CD4-positive, alpha-beta T cell treated with Interleukin-2 at 100 ng/mL for 4 hours (primary cell): ENCODE measurements at places on chromosomes 1 and 21.

DNA sequence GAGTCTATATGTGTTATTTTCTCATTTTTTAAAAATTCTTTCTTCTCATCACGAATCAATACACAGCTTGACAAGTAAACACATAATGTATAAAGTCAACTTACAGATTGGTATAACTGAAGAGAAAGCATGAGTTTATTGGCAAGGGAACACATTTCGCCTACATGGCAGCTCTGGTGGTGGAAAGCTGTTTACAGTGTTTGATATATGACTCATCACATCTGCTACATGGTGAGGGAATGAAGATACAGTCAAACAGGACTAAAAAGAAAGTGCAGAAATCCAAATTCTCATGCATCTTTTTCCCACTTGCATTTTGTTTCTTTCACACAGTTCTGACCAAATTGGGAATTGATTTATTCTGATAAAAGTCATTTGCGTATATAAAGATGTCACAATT is 122.2 kb upstream of the ADGRL4 start:
- no peak for DNase-seq

- DNase-seq, result no peak
Observed at GRCh38 chr21:33801424-33802405, 113.9 kb downstream of the ATP5PO start.

DNA sequence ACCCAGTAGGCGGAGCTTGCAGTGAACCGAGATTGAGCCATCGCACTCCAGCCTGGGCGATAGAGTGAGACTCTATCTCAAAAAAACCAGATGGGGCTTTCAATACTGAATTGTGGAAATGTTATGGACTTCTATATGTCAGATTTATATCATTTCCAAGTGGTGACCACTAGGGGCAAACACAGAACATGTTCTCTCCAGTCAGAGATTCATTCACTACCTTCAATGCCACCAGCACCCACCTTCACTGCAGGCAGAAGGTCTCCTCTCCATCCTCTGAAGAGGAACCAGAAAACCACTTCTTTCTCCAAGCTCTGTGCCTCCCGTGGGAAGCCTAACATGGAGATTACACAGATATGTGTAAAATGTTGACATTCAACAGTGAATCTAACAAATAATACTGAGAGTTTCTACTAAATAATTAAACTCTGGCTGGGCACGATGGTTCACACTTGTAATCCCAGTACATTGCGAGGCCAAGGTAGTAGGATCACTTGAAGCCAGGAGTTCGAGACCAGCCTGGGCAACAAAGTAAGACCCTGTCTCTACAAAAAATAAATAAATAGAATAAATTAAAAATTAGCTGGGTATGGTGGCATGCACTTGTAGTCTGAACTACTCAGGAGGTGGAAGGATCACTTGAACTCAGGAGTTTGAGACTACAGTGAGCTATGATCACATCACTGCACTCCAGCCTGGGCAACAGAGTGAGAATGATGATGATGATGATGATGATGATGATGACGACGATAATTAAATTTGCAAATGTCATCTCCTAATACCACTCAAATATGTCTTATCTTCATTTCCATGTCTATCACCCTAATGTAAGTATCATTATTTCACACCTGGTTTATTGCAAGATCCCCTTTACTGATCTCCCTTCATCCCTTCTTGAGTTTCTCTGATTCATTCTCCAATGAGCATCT is 151.1 kb downstream of the ZNF281 start:
- no peak for DNase-seq

DNA sequence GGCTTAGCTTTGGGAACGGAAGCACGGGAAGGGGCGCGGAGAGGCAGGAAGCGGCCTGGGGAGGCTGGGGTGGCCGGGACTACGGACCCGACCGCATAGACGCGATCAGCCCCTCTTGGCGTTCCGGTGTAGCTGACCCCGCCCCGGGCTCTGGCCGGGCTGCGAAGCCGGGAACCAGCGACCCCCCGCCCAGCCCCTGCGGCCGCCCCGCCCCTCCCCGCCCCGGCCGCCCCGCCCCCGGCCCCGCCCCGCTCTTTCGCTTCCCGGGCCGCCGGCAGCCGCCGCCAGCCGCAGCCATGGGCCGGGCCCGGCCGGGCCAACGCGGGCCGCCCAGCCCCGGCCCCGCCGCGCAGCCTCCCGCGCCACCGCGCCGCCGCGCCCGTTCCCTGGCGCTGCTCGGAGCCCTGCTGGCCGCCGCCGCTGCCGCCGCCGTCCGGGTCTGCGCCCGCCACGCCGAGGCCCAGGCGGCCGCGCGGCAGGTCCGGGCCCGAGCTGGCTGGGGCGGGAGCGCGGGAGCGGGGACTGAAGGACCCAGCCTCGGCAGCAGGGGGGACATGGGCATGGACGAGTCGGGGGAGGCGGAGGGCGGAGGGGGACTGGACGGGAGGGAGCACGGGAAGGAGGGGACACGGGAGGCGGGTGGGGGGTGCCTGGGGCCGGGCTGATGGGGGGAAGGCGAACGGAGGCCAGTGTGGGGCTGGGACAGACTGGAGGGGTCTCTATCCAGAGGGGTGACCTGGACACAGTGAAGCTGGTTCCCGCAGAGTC is at the start of gene SELENON:
TSS of gene SELENON (plus strand) at position 259 of the 768 bp plus-strand sequence. CDS start at position 297, 38 bp downstream.
- peak; percentile 13 for DNase-seq

GRCh38 chr1:88529581-88529980 is 154.5 kb upstream of the PKN2 start:
- no peak for DNase-seq

- DNase-seq, result no peak
Observed at GRCh38 chr1:67058242-67058641, 4.3 kb upstream of the SLC35D1 start.

- no peak for DNase-seq
Observed at GRCh38 chr1:156707417-156708217, 2.2 kb upstream of the CRABP2 start.

DNA sequence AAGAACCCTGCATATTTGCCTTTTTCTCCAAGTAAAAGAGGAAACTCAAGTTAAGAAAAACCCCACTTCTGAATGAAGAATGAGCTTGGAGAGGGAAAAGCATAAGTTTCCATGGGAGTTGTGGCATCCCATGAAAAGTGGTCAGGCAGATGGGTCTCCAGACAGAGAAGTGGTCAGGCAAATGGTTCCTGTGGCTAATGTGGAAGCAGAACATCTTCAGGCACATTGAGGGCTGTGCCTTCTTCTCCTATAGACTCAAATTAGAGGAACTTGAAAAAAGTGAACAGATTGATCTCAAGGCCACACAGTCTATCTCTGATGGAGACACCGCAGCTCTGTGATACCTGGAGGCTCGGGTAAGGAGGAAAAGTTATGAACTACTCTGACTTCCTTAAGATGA is 55.7 kb upstream of the KIRREL1 start:
- no peak for DNase-seq

DNA sequence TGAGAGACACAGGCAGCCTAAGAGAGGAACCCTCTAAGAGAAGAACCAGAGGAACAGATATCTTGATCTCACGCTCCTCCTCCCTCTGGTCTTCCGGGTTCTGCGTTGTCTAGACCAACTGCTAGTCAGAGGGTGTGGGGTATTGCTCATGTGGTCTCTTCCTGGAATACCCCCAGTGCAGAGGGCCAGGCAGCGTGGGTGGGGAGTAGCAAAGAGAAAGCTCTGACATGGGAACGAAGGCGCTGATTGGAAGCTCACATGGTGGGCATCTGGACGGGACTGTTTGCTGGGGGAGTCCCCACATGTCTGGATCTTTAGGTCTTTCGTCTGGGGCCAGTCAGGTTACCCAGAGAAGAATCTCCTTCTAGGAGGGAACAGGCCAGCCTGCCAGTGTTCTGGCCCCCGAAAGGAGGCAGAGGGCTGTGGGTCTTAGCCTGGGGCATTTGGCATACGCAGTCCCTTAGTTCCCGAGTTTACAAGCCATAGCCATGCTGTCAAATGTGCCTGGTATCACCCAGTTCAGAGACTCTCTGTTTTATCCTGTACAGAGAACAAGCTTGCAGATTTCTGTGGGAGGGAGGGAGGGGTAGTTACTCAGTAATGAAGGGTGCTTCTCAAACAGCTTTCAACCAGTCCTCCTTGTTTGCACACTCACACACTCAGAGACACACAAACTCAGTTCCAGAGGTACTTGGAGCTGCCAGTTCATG is 18.3 kb upstream of the IL6R start:
- peak; percentile 91 for DNase-seq

DNA sequence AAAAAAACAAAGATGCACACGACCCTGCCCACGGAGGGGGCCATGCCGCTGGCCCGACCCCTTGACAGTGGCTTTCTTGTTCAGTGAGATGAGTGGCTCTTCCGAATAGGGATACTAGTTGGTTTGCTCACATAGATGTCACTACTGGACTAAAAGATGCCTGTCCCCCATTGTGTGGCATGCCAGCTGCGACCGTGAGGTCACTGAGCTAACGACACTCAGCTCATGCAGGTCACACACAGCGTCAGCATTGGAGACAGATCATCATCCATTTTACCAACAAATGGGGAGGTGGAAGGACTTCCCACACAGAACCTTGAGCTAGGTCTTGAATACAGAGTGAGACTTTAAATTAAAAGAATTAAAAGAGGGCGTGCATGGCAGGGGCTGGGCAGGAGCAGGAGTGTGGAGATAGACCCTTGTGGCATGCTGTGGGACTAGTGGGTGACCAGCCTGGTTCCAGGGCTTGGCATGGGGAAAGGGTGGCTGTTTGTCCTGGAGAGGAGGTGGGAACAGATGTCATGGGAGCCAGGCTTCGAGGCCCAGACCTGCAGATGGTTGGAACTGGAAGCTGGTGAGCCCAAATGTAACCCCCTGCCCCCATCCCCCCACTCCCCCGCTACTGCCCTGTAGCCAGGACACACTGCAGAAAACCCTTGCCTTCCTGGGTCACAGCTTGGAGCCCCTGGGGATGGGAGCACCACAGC is 12.4 kb downstream of the SLC1A7 start:
- no peak for DNase-seq

DNA sequence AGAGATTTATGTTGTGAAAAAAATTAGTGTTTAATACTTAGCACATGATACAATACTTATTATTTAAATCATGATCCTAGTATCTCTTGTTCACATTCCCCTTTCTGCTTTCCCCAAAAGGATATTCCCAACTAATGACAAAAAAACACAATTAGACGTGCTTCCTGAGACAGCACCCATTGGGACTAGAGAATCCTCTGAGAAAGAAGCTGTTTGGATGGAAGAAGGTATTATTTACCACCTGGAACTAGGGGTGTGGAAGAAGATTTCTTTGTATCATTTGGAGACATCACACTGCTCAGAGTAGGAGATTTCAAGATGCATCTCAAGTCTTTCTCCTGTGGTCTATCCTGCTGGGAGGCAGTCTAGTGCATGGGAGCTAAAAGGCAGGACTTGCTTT is at the start of gene OR10Z1:
TSS of gene OR10Z1 (plus strand) at position 301 of the 400 bp plus-strand sequence. CDS start 1,171 bp downstream, outside the sequence.
- no peak for DNase-seq

DNA sequence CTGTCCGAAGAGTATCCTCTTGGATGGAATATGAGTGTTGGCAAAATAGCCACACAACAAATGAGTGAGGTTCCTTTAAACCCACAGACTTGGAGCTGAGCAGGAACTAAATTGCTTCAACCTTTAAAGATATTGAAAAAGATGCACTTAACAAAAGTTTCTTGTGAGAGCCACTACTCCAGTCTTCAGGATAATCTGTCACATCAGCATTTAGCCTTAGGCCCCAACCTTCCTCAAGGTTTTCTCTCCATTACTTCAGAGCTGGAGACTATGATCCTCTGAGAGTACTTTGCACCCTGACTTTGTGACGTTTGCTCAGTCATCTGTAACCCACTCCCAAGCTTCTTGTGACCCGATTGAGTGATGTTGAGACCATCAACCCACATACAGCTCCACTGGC is 212.8 kb downstream of the LRRC40 start:
- no peak for DNase-seq
